ENCODE measurements at places on chromosomes 16 and 17. TPM values are rescaled to one million over a fixed set of nuclear protein-coding genes. Genes with fewer than 3 reads are reported as not detected.

HOXB1 gene
- total RNA-seq, result not detected

NPIPA3 gene
- total RNA-seq, result 6.0 TPM

CCDC154 gene
- not detected for total RNA-seq

KRT28 gene
- not detected for total RNA-seq

OR4D1 gene
- total RNA-seq, result not detected

IKZF3 gene
- 0.88 TPM for total RNA-seq

PLXDC1 gene
- total RNA-seq, result 3.3 TPM

SSH2 gene
- total RNA-seq, result 6.9 TPM

NAGS gene
- total RNA-seq, result 3.4 TPM

- no peaks in the 10 kb centered on the region for H3K36me3 ChIP-seq
- no peaks in the 10 kb centered on the region for H3K27me3 ChIP-seq
- peak within 1 kb of the TSS; percentile 59 for H3K27ac ChIP-seq
- peak; percentile 66 for DNase-seq
These were observed at the start of gene RAB26 for GRCh38 chr16:2147981-2148671. RAB26 (plus strand) TSS chr16:2148625; CDS start chr16:2148784, 159 bp downstream.

DNA sequence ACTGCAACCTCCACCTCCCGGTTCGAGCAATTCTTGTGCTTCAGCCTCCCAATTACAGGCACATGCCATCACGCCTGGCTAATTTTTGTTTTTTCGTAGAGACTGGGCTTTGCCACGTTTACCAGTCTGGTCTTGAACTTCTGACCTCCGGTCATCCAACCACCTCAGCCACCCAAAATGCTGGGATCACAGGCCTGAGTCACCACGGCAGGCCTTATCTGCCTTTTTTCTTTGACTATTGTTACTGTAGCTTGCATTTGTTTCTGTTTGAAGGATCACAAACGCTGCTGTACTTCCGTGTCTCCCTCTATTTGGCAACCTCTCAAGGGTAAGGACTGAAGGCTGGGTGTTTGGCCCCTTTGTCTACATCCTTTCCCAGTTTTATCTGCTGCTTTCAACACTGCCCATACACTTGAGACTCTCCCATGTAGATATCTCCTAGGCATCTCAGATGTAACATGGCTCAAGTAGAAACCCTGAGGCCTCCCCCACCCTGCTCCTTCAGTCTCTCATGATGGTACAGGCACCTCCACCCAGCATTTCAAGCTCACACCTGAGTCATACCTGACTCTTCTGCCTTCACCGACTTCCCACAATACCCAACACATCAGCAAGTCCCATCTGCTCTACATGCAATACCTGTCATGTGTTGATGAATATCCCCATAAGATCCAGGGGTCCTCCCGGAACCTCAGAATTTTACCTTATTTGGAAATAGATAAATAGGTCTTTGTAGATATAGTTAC, 219.0 kb downstream of the CPPED1 start:
- H3K36me3 ChIP-seq, result no peaks in the 10 kb centered on the region
- no peak for DNase-seq
- no peaks in the 10 kb centered on the region for H3K4me1 ChIP-seq
- no peak overlapping the region for H3K27ac ChIP-seq

DNA sequence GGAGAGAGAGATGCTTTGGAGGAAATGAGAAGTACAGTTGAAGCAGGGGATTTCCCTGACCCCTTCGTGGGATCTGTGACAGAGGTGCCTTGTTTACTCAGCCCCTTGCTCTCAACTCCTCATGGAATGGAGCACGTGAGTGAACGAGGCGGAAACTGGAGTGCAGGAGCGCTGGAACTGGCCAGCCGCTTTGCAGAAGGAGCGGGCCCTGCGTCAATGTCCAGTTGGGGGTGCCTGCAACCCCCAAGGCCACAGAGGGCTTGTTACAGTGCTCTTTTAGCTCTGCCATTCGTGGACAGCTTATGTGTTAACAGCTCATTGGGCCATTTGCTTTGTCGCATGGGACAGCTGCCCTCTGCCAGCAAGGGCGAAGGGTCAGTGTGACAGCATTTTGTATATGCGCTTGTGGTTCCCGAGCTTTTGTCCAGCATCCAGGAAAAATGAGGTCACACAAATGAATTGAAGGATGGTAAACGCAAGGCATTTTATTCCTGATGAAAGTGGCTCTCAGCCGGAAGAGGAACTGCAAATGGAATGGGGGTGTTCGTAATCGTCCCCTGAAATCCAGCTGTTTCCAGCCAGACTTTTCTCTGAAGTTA, 1395.1 kb downstream of the CDH8 start:
- no peak overlapping the region for H3K4me3 ChIP-seq
- H3K36me3 ChIP-seq, result no peaks in the 10 kb centered on the region
- no peaks in the 10 kb centered on the region for H3K4me1 ChIP-seq
- no peak for DNase-seq

DNA sequence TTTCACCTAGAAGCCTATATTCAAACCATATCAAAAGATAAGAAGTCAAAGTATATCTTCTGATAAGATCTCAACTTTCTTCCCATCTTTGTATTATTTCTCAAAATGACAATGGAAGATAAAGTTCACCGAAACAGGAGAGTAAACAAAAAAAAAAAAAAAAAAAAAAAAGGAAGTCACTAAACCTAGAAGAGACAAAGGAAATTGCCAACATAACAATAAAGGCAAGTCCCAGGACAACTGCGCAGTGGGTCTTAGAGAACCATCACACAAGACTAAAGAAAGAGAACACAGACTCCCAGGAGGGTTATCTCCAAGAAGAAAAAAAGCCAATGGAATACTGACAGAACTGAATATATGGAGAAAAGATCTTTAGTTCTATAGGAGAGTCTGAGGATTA, 65.7 kb downstream of the SMURF2 start:
- no peaks in the 10 kb centered on the region for H3K27me3 ChIP-seq
- H3K4me3 ChIP-seq, result no peak overlapping the region
- DNase-seq, result no peak
- no peaks in the 10 kb centered on the region for H3K4me1 ChIP-seq

DNA sequence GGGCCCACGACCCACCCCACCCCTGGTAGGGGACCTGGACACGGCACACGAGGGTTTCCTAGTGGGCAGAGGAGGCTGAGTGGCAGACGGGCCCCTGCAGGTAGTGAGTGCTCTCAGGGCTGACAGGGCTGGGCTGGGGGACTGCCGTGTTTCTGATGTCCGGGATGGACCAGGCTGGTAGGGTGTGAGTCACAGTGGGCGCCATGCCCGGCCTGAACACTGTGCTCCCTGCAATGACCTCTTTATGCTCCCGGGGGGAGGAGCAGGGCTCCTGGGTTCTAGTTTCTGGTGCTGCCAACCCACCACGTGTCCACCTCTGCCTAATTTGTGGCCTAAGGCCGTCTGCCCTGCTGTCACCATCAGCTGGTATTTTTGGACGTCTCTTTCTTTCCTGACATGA, 26.3 kb downstream of the ARHGAP23 start:
- no peaks in the 10 kb centered on the region for H3K27me3 ChIP-seq
- peak overlapping the region; percentile 17 for H3K4me3 ChIP-seq
- peaks cover 4% of the 10 kb centered on the region for H3K4me1 ChIP-seq
- DNase-seq, result peak; percentile 87
- H3K36me3 ChIP-seq, result no peaks in the 10 kb centered on the region
- H3K27ac ChIP-seq, result peak overlapping the region; percentile 82

- H3K27ac ChIP-seq, result no peak overlapping the region
- H3K4me3 ChIP-seq, result no peak overlapping the region
- DNase-seq, result no peak
- no peaks in the 10 kb centered on the region for H3K27me3 ChIP-seq
- H3K4me1 ChIP-seq, result no peaks in the 10 kb centered on the region
These were observed 52.9 kb upstream of the PVALEF start for GRCh38 chr17:81112450-81112849.

- H3K4me3 ChIP-seq, result no peak overlapping the region
- H3K27ac ChIP-seq, result no peak overlapping the region
- no peaks in the 10 kb centered on the region for H3K36me3 ChIP-seq
- H3K4me1 ChIP-seq, result no peaks in the 10 kb centered on the region
These were observed 163.3 kb downstream of the HS3ST4 start for GRCh38 chr16:25855063-25855462.

GRCh38 chr17:78313735-78314648, 45.9 kb downstream of the SOCS3 start:
- H3K4me1 ChIP-seq, result peaks cover 17% of the 10 kb centered on the region
- H3K36me3 ChIP-seq, result no peaks in the 10 kb centered on the region
- DNase-seq, result peak; percentile 77
- H3K27ac ChIP-seq, result peak overlapping the region; percentile 85
- no peaks in the 10 kb centered on the region for H3K27me3 ChIP-seq

DNA sequence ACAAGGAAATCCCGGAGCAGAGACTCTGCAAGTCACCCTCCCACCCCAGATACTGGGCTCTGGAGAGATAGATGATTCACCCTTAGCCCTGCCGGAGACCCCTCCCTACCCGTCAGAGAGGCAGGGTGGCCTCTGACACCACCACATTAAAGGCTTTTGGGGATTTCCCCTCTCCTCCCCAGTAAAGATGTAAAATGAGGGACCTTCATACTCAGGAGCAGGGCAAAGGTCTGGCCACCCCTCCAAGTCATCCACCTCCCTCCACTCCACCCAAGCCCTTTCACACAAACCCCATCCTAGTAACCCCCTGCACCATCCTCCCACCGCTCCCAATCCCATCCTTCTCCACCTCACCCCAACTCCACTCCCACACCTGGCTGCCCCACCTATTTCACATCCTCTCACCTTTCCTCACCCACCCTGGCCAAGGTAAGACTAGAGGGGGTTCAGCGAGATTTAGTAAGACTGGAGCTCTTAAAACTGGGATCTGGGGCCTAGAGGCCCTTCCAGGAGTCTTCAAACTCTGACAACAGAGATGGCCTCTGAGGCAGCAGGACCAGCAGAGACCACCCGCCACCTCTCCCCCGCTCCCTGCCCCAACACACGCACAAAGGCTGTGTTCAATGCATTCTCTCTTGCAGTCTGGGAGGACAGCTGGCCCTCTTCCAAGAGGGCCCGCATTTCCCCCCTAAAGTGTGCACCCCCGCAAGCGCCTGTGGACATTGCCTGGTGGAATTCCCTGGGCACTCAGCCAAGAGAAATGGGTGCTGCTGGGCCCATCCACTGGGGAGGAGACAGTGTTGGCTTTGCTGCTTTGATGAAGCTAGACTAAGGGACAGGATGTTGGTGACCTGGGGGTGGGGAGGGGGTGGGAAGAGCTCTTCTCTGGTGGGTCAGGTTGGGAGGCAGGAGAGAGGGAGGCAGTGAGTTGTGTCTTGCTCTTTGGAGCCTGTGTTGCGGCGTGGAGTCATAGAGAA, 1.1 kb downstream of the ABAT start:
- H3K4me3 ChIP-seq, result peak overlapping the region; percentile 68
- no peak overlapping the region for H3K27ac ChIP-seq
- DNase-seq, result no peak
- no peaks in the 10 kb centered on the region for H3K4me1 ChIP-seq
- no peaks in the 10 kb centered on the region for H3K36me3 ChIP-seq

- no peak overlapping the region for H3K27ac ChIP-seq
- no peak for DNase-seq
- H3K27me3 ChIP-seq, result no peaks in the 10 kb centered on the region
- H3K4me1 ChIP-seq, result no peaks in the 10 kb centered on the region
These were observed 28.2 kb downstream of the FCSK start for GRCh38 chr16:70482624-70483023.

DNA sequence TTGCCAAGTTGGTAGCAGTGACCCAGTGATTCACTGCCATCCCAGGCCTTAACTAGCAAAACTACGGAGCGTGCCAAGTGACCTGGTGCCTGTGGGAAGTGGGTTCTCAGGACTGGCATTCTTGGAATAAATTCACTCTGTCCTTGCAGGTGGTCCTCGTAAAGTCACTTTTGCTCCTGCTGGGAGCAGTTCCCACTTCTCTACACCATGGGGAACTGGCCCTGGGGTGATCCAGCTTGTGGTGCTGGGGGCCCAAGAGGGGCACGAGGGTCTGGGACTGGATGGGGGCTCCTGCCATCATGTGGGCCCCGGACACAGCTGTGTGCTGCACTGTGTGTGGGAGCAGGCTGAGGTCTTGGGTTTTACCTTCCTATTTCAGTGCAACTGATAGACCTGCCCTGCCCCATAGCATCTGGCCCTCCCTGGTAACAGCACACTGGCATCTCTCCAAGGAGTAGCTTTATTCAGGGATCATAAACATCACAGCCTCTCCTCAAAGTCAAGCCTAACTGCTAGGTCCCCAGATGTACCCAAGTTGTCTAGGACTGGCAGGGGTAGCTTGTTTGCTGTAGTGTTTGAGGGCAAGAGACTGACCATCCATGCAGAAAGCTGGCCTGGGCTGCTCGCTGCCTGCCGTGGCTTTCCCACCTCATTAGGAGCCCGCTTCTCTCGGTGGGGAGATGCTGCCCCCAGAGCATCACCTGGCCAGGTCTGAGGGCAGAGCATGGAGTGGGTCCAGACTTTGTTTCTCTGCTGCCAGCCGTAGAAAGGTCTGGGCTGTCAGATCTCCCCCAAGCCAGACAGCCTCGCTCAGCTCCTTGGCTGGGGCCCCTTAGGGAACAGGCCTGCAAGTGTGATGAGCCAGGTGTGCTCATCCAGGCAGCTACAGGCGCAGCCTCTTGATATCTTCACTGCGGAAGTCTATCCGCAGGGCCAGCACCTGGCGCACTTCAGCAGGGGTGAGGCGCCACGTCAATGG, 26.0 kb downstream of the FCSK start:
- DNase-seq, result no peak
- no peak overlapping the region for H3K27ac ChIP-seq
- no peaks in the 10 kb centered on the region for H3K36me3 ChIP-seq
- H3K27me3 ChIP-seq, result no peaks in the 10 kb centered on the region
- no peaks in the 10 kb centered on the region for H3K4me1 ChIP-seq

DNA sequence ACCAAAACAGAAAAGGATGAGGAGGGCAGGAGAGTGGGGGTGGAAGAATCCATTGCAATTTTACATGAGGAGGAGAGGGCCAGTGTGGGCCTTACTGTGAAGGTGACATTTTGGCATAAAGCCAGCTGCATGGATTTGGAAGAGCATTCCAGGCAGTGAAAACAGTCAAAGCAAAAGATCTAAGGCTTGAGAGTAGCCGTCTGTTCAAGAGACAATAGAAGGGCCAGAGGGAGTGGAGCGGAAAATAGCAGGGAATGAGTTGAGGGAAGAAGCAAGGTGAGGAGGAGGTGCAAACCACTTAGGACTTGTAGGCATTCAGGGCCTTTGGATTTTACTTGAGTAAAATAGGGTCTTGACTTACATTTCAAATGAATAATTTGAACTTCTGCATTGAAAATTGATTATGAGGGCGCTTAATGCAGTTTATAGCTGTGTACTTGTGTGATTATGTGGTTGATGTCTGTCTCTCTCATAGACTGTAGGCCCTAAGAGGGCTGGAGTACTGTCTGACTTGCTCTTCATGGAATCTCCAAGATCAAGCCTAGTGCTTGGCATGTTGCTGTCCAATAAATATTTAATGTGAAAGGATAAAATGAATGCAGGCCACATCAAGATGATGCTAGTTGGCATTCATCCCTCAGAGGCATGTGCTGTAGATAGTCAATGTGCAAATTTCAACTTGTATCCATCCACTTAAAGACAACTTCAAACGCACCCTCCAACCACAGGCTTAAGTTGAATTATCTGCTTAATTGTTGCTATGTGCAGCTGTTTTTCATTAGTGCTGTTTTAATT, 772.1 kb upstream of the RBFOX1 start:
- no peaks in the 10 kb centered on the region for H3K27me3 ChIP-seq
- no peaks in the 10 kb centered on the region for H3K4me1 ChIP-seq
- no peak overlapping the region for H3K27ac ChIP-seq
- no peaks in the 10 kb centered on the region for H3K36me3 ChIP-seq
- H3K4me3 ChIP-seq, result no peak overlapping the region

All from uterus (tissue), 4 donors.